Activated CD4-positive, alpha-beta T cell treated with anti-CD3 and anti-CD28 coated beads, Interleukin-2, amount 50 U/mL, for 4 hours (primary cell): ENCODE measurements at places on chromosomes 4 and X.

DNA sequence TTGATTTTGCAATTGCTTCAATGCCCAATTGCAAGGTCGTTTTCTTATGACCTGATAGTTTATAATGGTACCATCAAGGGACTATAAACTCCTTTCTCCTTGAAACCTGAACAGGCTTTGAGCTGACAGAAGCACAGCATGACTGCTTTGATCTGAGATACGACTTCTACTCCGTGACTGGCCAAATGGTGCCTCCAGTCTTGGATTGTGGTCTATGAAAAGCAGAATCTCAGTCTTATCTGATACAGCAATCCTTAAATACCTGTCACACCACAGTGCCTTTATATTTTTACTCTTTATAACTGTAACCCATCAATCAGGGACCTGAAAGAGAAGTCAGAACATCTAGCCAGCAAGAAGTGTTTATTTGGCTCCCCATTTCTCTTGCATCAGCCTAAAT is 93.1 kb downstream of the DOCK11 start:
- no peak for DNase-seq

- DNase-seq = no peak
These were observed 17.2 kb upstream of the MYOZ2 start for GRCh38 chr4:119118397-119118796.

DNA sequence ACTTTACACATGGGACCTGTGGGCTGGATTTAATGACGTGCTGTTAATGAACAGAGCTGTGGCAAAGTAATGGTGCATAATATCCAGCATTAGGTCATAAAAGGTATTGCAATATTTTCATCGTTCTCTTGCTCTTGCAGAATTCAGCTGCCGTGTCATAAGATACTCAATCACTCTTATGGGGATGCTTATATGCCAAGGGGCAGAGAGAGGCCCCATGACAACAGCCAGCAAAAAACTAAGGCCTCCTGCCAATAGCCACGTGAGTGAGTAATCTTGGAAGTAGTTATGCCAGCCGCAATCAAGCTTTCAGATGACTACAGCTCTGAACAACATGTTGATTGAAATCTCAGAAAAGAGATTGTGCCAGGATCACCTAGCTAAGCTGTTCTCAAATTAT is 616.9 kb downstream of the FSTL5 start:
- DNase-seq = no peak

DNA sequence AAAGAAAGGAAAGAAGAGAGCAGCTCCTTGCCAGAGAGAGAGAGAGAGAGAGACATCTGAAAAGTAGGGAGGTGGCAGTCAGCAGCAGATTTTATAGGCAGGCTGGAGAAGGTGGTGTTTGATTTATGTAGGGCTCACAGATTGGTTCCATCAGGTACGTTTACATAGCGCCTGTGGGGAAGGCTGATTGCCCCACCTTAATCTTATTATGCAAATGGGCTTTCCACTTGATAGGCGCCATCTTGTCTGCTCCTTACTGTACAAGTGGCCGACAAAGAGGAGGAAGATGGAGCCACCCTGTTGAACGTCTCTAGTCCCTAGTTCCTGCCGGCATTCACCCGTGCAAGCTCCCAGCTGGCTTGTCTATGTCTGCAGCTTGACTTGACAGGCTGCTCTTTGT is 49.1 kb upstream of the DHRSX start:
- DNase-seq = no peak

GRCh38 chr4:7044137-7044930 is 1.2 kb downstream of the TADA2B start:
- DNase-seq = no peak

- DNase-seq = no peak
These were observed 37.3 kb downstream of the RRAGB start for GRCh38 chrX:55754861-55755294.

DNA sequence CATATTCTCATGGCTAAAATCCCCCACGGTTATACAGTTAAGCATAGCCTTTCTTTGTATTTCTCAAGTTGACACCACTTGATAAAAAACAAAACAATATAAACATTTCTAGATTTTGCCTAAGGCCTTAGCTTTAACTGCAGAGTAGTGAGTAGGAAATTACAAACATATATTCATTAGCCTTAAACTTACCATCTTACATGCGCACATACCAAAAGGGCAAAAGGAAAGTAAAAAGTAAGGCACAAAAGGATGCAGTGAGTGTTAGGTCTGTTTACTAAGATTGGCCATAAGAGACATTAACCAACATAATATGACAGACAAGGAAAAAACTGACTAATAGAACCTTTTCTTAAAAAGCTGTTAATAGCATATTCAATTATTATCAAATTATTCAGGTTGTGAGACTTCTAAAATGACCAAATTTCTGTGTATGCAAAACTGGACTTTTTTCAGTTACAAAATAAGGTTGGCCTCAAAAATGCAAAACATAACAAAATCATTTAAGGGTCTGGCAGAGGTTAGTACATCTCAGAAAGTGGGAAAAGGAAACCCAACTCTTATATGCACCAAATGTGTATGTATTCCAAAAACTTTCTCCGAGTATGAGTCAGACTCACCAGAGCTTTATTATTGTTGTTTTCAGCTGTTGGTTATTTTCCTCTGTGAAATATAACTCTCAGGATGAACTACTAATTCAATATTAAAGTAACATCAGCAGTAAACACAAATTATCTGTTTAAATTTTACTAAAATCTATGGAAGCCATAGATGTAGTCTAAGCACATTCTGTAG is 39.9 kb downstream of the SEPSECS start:
- DNase-seq = no peak

- DNase-seq = no peak
These were observed 982.2 kb downstream of the PCDH7 start for GRCh38 chr4:31702326-31702725.

DNA sequence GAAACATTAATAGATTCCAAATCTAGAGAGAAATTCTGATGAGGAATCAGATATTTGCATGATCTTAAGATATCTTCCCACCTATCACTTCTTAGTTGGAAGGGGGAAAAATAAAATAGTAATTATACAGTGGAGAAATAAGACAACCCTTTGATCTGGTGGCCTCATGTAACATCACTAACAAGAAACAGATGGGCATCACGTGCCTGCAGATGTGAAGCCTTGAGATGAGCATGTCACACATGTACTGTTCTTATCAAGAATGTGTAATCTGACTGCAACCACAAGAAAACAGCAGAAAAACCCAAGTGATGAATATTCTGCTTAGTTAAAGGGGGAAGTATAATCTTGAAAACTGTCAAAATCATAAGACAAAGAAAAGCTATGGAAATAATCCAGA is 31.4 kb upstream of the NKX6-1 start:
- DNase-seq = no peak

DNA sequence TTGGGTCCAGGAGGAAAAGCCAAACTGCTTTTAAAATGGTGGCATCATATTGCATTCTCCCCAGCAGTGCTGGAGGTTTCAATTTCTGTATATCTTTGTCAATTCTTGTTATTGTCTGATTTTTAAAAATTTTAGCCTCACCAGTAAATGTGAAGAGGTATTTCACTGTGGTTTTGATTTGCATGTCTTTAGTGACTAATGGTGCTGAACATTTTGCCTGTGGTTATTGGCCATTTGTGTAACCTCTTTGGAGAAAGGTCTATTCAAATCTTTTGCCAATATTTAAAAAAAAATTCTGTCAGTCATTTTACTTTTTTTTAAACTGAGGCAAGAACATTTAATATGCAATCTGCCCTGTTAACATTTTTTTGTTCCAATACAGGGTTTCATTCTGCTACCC is 322.1 kb downstream of the TLL1 start:
- DNase-seq = no peak

GRCh38 chr4:38855466-38855865 is 1.2 kb downstream of the TLR6 start:
- no peak for DNase-seq

- DNase-seq = no peak
These were observed 399.7 kb downstream of the PABPC4L start for GRCh38 chr4:133801883-133802282.

GRCh38 chr4:83831588-83831987 is 295.7 kb downstream of the GPAT3 start:
- DNase-seq = no peak

DNA sequence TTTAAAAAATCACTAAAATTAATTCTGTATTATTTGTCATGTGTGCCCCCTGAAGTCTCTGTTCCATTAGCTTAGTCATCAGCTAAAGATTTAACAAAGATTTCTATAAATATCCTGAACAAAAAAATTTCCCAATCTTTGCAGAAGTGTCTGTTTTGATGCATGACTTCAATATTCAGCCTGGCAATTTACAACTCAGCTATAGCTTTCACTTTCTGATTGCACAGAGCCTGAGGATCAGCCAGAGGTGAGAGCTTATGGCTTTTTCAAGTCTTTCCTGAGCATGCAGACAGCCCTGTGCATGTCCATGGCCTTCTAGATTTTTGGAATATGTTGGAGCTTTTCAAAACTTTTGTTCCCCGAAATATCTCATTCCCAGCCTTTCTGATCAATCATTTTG is 420.1 kb downstream of the ZNF674 start:
- DNase-seq = no peak

GRCh38 chrX:18994713-18995112 is 10.8 kb upstream of the PHKA2 start:
- no peak for DNase-seq

DNA sequence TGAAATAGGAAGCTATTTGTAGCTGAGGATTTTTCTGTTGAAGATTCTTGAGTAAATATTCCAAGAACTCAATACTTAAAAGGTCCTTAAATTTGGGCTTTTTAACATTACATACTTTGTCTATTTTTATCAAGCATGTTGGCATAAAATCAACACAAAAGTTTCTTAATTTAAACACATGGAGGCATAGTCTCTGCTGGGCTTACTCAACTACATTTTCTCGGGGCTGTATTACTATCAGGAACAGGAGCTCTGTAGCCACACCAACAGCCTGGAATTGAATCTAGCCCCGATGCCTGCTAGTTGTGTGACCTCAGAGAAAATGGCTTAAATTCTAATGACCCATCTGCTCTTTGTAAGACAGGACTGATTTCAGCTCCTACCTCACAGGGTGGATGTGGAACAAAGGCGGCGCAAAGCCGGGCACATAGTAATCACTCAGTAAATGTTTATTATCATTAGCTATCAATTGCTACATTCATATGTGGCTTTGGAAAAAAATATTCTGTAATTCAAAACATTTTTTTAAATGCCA is 207.0 kb downstream of the NSUN7 start:
- no peak for DNase-seq

GRCh38 chr4:102444752-102445151 is 56.4 kb upstream of the NFKB1 start:
- no peak for DNase-seq

DNA sequence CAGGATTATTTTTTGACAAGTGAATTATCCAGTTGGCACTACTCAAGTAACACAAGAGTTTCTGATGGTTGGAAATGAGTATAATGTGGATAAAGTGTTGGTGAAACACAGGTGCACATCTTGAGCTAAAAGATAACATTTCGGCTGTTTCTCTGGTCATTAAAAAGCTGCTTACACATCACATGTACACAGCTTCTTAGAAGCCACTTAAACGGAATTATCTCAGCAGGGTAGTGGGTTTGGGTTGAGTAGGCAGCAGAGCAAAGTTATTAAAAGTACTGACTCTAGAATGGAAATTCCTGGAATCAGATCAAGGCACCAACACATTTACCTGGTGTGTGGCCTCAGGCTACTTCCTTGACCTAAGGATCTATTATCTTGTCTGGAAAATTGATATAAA is 55.4 kb upstream of the RASSF6 start:
- DNase-seq = no peak

DNA sequence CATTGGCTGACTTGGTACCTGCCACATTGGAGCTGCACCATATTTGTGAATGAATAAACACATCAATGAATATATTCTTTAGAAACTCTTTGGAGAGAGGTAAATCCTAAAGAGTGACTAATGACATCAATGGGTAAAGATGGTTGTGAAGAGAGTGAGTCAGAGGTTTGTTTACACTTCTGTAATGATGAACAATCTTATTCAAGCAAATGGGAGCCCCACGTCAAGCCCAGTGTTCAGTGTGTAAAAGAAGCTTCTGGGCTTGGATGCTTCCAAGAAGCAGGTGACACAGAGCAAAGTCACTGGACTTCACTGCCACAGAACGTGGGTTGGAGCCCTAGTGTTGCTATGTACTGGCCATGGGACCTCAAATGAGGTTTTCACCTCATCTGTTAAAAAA is 319.0 kb downstream of the STK32B start:
- no peak for DNase-seq

DNA sequence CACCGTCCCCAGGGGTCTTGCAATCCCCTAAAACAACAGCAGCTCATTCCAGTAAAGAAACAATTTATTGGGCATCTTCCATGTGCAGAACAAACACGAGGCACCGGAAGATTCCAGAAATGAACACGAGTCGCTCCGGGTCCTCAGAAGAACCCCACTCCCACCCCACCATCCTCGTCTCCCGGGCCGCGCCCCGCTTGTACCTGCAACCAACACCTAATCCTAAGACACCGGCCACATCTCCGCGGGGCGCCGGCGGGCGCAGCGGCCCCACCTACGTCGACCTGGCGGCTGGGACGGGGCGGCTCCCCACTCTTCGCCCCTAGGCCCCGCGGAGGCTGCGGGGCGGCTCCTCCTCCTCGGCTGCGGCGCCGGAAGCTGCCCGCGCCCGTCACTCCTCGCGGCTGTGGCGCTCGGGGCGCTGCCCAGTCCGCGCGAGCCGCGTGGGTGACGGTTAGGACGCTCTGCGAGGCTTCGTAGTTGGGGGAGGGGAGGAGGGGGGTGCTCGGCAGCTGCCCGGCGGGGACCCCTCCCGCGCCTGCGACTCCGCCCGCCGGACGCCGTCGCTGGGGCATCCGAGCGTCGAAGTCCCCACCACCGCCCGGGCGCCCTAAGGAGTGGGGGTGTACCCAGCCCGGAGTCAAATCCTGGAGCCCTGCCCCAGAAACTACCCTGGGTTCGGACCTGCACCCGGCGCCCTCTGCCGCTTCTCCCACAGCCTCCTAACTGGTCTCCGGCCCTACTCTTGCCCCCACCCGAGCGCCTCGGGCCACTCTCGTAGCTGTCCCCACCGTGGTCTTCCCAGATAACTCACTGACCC is at the start of gene CCDC158:
TSS of gene CCDC158 (minus strand) at position 380 of the 820 bp plus-strand sequence. CDS start 17,934 bp downstream, outside the sequence.
- DNase-seq = no peak

DNA sequence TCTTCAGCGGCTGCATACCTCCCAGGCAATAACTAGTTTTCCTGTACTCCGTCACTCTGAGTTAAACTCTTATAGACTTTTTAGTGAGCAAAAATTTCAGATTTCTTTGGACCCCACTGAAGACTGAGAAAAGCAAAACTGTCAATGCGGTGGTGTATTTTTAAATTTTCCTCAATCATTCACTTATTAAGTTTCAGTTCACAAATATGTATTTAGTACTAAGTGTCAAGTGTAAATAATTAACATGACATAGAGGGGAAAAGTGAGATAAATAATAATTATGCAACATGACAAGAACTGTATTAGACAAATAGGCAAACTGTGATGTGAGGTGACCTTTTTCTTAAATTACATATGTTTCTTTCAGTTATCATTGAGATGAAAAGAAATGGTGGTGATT is 124.4 kb downstream of the NAF1 start:
- DNase-seq = no peak

DNA sequence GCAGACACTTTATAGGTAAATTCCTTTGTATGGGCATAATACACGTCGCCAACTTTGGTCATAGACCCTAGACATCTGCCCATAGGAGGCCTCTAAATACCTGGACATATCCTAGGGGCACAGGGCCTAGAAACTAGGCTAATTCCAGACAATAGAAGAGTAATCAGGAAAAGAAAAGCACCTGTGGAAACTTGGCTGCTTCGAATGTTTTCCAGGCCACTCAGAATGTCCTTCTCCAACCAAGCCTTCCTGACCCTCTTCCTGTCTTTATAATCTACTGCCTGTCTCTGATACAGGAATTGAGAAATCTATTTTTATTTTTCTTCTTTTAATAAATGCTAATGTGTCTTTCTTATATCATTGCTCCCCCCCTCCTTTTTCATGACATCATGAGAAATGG is 493.1 kb downstream of the IL15 start:
- no peak for DNase-seq
